ENCODE measurements at places on chromosomes 4 and X.

DNA sequence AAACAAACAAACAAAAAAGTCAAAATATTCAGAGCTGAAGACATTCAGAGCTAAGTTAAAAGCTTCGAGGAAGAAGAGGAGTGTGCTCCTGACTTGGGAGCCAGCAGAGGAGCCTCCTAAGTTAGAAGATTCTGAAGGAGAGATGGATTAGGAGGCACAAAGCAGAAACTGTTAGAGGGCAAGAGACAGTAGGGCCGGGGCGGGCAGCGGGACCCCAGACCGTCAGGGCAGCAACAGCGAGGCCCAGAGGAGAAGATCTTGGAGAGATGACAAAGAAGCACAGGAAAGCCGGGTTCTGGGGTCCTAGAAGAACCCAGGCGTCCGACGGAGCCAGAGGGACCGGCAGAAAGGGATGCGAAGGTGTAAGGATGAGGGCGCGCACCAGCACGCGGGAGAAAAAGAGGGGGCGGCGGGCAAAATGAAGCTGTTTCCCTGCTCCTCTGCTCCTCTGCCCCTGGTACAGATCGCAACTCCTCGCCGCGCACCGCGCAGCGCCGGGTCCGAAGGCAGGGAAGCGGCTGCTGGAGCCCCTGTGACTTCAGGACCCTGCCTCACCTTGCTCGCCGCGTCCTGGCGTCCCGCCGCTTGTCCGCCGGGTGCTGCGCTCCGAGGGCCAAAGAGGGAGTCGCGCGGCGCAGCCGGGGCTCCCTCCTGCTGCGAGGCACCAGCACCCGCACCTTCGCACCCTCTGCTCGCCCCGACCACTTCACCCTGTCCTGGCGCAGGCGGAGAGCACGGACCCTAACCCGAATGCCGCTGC, 477 bp downstream of the KLHL13 start:
- no peak for DNase-seq

- DNase-seq: no peak
Measured at GRCh38 chr4:83767067-83767466, 231.2 kb downstream of the GPAT3 start.

DNA sequence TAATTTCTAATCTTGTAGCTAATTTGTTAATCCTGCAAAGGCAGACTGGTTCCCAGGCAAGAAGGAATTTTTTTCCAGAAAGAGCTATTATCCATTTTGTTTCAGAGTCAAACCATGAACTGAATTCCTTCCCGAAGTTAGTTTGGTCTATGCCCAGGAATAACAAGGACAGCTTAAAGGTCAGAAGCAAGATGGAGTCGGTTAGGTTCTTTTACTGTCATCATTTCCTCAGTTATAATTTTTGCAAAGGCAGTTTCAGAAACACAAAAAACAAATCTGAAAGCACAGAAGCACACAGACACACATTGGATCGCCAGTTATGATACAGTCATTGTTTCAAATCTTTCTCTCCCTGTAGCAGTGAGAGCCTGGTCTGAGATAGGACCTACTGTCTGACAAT, 37.9 kb downstream of the AGA start:
- no peak for DNase-seq

DNA sequence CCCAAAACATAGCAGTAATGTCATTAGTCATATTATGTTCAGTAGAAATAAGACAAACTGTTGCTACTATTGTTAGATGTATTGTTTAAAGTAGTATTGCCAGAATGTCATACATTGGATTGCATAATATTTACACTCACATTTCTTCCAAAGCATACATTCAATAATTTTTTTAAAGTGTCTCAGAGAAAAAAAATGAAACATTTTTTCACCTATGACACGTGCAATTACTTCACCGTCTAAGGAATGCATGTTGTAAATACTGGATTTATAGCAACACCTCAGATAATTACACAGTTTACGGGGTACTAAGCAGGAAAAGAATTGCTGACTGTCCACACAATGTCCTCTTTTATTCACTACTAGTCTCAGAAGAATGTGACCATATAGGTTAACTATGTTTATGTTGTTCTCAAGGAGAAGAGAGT, 162.1 kb downstream of the PCDH18 start:
- no peak for DNase-seq

DNA sequence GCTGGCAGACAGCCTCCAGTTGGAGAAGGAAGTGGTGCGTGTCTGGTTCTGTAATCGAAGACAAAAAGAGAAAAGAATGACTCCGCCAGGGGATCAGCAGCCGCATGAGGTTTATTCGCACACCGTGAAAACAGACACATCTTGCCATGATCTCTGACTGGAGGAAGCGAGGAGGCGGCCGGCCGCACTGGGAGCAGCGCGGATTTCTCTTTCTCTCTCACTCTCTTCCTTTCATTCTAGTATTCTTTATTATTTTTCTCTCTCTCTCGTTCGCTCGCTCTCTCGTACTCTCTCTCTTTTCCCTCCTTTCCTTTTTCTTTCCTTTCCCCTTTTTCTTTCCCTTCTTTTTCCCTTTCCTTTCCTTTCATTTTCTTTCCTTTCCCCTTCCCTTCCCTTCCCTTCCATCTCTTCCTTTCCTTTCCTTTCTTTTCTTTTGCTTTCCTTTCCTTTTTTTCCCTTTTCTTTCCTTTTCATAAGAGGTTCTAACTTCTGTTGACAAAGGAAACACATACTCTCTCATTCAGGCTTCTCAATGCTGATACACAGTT, 1.2 kb downstream of the POU3F4 start:
- DNase-seq: no peak

DNA sequence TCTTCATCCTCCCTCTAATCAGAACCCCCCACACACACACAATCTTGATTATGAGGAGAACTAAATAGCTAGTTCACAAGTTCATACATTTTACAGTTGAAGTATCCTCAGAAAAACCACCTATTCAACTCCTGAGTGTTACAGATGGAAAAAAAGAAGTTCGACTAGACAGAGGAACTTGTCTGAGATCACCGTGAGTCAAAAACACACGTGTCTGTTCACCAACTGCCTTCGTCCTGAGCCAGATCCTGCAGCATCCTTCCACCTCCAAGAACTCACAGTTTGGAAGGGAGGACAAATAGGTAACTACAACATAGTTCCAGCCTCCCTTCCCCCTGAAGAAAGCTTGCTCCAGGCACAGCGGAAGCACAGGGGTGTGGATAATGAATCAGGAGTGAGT, 19.0 kb upstream of the IRAK1 start:
- DNase-seq: no peak

- no peak for DNase-seq
Measured at GRCh38 chr4:41526628-41527027, 11.3 kb upstream of the LIMCH1 start.

DNA sequence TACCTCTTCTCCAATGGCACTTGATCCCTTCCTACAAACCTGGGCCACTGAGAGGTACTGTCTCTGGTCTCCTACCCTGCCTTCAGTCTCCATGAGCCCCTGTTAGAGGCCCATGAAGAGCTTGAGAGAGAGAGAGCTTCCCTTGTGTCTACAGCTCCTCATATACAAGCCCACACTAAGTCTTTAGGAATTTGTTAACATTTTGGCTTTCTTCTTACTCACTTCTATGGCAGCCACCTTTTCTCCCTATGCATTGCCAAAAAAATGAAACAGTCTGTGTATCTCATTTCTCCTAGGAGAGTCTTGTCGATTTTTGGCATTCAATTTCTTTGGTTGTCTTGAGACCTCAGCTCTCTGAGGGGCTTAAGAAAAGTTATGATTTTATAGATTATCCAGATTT, 90.9 kb upstream of the LNX1 start:
- no peak for DNase-seq

GRCh38 chrX:40543661-40544328, 37.0 kb upstream of the ATP6AP2 start:
- no peak for DNase-seq

DNA sequence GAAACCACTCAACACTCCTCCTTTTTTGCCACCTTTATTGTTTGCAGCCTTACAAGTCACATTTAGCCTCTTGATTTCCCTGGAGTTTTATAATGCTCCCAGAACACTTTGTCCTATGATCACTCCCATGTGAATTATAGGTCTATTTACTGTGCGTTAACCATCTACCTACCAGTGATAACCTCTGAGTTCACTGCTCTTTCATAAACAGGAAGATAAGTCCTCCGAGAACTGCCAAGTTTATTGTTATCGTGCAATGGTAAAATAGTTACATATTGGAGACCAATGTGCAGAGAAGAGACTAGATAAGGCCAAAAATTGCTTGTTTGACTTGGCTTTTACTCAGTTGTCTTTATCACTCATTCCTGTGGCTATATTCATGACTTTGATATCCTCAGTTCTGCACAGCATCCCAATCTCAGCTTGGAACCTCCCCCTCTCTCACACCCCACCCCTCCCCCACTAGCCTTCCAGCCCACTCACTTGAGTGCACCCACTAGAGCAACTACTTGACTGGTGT, 12.9 kb upstream of the NUDT9 start:
- no peak for DNase-seq

DNA sequence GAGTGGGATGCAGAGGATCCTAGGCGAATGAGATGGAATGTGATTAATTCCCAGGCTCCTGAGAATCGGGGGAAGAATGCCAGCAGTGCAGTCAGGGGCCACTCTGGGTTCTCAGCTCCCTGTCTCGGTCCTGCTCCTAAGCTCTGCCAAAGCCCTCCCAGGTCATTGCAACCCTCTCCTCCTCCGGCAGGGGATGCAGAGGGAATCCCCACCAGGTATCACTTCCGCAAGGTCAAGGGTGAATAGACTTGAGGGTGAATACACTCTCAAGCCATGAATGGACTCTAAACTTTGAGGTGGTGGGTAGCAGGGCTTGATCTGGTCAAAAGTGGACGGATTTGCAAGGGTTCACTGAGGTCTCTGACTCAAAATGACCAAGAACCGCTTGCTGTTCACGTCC, 139.3 kb upstream of the MXRA5 start:
- no peak for DNase-seq

DNA sequence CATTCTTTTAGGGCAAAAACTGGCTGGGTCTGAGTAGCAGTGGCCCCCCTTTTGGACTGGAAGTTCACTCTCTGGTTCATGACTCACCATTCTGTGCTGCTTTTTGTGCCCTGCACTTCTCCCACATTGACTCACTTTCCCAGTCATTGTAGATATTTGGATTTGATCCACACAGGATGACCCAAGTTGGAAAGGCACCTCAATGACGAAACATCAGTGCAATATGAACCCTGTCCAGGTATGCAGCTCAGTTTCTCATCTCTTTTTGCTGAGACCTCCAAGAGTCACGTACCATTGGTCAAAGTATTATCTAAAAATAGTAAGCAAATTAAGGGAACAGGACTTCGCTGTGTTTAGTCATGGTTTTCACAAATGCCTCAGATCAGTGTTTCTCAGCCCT, 92.7 kb downstream of the CBLL2 start:
- no peak for DNase-seq

- no peak for DNase-seq
Measured at GRCh38 chrX:47649271-47649670, 1.1 kb downstream of the ELK1 start.

Data from activated T-cell treated with anti-CD3 and anti-CD28 coated beads for 24 hours (primary cell).